ENCODE measurements at places on chromosomes 6 and 20. TPM values are rescaled to one million over a fixed set of nuclear protein-coding genes. Genes with fewer than 3 reads are reported as not detected.

The MATN4 gene
- 0.11 TPM for total RNA-seq

The DNAH8 gene
- total RNA-seq = 0.12 TPM

The IMPG1 gene
- 0.37 TPM for total RNA-seq

The DLK2 gene
- 0.66 TPM for total RNA-seq

The HAO1 gene
- not detected for total RNA-seq

The TPD52L2 gene
- 171 TPM for total RNA-seq

The SAMHD1 gene
- 20.6 TPM for total RNA-seq

Data from uterine smooth muscle cell (primary cell).